RWPE1 (cell line): ENCODE measurements at places on chromosomes 2 and 18.

DNA sequence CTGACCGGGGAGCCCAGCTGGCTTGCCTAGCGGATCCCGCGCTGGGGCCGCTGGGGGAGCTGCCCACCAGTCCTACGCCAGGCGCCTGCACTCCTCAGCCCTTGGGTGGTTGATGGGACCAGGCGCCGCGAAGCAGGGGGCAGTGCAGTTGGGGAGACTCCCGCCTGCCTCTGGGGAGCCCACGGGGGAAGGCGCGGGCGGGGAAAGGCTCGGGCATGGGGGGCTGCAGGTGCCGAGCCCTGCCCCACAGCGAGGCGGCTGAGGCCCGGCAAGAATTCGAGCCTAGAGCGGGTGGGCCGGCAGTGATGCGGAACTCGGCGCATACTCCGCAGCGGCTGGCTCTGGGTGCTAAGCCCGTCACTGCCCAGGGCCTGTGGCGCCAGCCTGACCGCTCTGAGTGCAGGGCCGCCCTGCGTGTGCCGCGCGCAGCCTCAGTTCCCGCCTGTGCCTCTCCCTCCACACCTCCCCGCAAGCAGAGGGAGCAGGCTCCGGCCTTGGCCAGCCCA is 249.1 kb upstream of the TEKT4 start:
- no peak for DNase-seq

DNA sequence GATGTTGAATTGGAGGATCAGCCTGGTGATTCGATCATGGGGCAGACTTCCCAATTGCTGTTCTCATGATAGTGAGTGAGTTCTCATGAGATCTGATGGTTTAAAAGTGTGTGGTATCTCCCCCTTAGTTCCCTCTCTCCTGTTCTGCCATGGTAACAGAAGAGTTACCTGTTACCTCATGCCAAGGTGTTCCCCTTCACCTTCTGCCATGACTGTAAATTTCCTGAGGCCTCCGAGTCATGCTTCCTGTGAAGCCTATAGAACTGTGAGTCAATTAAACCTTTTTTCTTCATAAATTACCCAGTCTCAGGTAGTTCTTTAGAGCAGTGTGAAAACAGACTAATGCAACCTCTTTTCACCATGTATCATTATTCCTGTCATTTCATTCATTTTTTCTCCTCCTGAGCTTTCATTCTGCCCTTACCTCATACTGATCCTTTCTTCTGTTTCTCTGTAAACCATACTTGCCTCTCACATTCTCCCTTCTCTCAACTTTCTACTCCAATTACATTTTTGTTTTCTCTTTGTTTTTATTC is 22.0 kb downstream of the STARD6 start:
- no peak for DNase-seq

DNA sequence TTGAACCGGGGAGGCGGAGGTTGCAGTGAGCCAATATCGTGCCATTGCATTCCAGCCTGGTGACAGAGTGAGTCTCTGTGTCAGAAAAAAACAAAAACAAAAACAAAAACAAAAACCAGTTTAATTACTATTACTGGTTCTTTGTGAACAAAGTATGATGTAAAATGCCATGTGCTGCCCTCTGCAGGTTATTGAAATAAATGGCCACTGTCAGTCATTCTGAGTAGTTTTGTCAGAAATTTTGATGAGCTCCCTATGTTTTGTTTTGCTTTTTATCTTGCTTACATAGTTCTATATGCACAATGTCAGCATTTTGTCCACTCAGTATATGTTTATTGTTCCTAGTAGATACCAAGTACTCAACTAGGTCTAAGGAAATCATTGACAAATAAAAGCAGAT is 423.6 kb upstream of the CHST9 start:
- peak; percentile 2 for DNase-seq

GRCh38 chr18:33828949-33829348 is 250.9 kb downstream of the ASXL3 start:
- no peak for DNase-seq

DNA sequence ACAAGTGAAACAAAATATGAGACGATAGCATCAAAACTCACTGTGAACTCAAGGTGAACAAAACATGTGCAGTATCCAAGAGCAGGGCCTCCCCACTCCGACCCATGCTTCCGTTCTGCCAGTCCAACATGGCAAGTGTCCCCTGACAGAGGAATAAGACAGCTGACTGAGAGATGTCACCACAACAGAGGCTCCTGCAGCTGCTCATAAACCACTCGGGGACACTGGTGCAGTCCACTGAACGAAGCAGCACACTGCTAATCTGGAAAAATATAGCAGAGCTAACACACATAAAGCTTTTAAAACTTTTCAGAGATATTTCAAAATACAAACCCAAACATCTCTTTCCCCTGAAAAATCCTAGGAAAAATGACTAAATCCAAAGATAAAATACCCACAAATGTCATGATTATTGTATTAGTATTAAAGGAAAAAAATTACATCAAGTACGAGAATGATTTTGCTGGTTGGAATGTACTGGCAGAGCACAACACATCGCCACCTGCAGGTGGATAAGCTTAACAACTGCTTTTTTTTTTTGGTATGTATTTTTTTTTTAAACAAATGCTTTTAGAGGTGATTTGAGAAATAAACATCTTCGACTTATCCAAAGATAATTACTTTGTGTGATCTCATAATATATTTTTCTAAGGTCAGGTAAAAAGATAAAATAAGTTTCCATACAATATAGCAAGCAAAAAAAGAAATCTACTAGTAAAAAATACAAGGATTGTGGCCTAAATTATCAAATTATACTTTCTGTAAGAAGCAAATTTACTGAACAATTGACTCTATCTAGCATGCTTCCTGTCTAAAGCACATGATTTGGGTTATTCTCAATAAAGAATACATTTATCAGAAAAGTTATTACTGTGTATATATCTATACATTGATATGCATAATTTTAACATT is 18.6 kb downstream of the THADA start:
- DNase-seq, result peak; percentile 61
